ENCODE measurements at places on chromosomes 3 and 15.

DNA sequence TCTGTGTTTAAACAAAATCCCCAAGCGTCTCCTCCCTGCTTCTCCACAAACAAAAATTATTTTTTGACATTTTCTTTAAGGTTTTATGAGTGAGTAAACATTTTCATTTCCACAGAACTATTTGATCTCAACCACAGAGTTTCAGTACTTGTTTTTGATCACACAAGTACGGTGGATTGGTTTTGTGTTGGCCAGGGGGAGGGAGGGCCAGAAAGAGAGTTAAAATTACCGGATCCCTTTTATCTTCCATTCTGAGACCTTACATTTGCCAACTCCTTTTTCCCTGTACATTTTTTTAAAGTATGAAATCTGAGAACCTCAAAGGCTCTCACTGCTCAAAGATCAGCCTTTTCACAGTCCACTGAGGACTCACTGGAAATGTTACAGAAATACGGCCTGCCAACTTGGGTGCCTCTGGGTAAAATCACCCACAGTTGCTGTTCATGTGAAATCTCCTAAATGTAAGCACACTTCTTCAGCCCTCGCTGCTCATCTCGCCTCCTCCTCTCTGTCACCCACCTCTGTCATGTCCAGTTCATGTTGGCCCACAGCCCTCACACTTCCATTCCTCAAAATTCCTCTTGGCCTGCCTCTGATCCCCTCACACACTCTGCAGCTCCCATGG lies 1.7 kb downstream of the HOMER2 start:
- peak; percentile 37 for DNase-seq

DNA sequence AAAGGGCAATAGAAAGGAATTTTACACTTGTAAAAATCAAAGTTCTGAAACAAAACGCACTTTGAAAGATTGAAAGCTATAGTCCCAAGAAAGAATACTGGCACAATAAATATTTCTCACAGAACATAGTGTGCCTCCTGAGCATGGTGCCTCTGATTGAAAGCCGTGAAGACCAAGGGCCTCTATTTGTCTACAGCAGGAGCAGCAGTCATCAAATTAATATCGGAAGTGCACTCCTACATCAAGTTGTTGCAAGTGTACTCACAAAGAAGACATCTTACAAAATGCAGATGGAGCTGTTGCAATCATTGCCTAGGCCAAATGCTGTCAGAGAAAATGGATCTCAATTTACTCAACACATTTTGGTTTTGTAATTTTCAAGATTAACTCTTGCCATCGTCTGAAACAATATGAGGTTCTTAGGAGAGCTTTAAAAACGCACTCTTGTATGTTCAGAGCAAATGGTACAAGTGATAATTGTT lies 9.2 kb upstream of the WDR49 start:
- DNase-seq = no peak

DNA sequence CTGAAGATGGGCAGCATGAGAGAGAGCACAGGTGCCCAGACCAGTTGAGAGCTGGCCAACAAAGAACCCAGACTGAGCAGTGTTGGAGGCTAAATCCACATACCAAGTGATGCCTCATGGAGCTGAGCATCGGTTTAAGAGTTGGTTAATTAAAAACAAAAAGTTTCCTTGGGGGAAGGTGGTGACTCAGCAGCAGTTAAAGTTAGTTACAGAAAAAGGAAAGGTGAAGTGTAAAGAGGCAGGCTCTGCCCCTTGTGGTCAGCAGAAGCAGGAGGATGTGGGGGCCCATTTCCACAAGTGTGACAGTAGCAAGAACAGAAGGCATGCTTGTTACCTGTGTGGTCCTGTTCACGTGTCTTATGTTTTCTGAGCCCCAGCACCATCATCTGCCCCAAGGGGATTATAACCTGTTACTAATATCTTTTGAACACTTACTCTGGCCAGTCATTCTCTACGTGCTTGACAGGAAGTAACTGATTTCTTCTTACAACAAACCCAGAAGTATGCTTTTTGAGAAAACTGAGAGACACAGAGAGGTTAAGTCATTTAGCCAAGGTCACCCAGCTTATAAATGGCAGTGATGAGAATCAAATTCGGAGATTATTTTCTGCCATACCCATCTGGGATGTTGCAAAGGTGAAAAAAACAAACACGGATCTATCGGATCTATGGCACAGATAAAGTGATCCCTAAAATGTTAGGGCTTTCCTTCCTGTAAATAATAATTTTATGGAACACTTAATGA lies 91.0 kb downstream of the EPHB1 start:
- DNase-seq = peak; percentile 15

DNA sequence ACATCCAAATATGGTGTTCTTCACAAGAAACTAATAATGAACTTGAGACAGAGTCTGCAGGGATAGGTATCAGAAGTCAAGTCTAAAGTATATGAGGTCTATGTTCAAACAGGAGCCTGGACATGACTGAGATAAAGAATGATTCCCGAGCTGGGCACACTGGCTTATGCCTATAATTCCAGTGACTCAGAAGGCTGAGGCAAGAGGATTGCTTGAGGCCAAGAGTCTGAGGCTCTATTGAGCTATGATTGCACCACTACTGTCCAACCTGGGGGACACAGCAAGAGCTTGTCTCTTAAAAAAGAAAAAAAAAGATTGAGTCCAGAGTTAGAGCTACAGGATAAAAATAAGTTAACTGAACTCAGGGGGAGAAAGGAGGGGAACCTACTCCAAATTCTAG lies 246.5 kb downstream of the LRRN1 start:
- DNase-seq = no peak

- no peak for DNase-seq
These were observed 47.3 kb downstream of the CHP1 start for GRCh38 chr15:41278319-41278718.

DNA sequence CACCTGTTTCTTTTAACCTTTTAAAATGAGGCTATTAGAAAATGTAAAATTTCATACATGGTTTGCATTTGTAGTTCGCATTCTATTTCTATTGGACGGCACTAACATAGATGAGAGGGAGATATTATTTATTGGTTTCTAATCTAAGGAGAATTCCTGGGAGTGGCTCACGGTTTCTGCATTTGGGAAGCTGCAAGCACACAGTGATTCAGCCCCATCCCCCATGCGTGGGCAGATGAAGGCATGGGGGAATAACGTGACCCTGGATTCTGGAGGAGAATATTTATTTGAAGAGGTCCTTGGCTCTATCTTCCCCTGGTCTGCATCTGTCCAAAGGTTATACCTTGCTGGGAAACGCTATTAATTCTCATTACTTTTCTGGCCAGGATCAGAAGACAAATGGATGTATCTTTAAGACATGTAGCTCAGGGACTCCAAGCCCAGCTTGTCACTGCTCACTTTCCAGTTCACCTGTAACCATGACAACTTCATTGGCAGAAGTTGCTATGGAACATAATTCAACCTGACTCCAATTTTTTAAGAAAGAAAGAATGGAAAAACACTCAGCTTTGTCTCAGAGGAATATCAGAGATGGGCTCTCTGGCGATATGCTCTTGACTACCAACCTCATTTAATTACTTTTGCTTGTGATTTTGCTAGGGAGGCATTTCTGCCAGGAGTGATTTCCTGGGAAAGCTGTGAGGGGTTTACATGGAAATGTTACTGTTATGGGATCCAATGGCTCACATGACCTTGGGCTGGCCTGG lies 27.2 kb upstream of the POMGNT2 start:
- no peak for DNase-seq

GRCh38 chr3:44948239-44948638 lies 27.7 kb downstream of the ZDHHC3 start:
- no peak for DNase-seq

DNA sequence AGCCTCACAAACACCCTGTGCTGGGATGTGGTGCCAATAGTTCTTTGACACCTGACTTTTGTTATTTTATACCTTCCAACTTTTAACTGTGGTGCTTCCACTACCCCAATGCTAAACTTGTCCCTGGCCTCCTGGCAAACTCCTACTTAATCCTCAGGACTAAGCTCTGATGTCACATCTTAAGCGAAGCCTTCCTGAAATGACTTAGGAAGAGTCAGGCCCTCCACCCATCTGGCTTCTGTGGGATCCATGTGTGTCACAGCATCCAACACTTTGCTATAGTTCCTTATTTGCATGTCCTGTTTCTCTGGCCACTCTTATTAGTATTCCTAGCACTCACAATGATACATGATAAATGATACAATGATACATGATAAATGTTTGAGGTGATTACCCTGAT lies 133.2 kb downstream of the FILIP1L start:
- DNase-seq = no peak

Measured in activated CD4-positive, alpha-beta T cell treated with anti-CD3 and anti-CD28 coated beads, Interleukin-2, Interleukin-6, amounts not matched to agents 100 ng/mL and 50 ng/mL, durations not matched to agents 16 hours and 8 hours (primary cell).